ENCODE measurements at places on chromosomes 5 and 9. TPM values are rescaled to one million over a fixed set of nuclear protein-coding genes. Genes with fewer than 3 reads are reported as not detected.

The CEP72 gene
- polyA plus RNA-seq = 5.9 TPM

The FOXD4L5 gene
- 0.06 TPM for polyA plus RNA-seq

The CYLC2 gene
- not detected for polyA plus RNA-seq

The GPR150 gene
- not detected for polyA plus RNA-seq

The SLF1 gene
- polyA plus RNA-seq = 19.7 TPM

The PPIC gene
- not detected for polyA plus RNA-seq

The BICD2 gene
- 22.4 TPM for polyA plus RNA-seq

The CSF2 gene
- polyA plus RNA-seq = not detected

The DIPK1B gene
- polyA plus RNA-seq = 78.7 TPM

The CDC20B gene
- polyA plus RNA-seq = 0.28 TPM

The TMEM252 gene
- not detected for polyA plus RNA-seq

The SMIM33 gene
- not detected for polyA plus RNA-seq

The ROPN1L gene
- polyA plus RNA-seq = 4.3 TPM

The KIF20A gene
- 2.1 TPM for polyA plus RNA-seq

The TAF11L4 gene
- polyA plus RNA-seq = not detected

The CDX1 gene
- not detected for polyA plus RNA-seq

The PLCXD3 gene
- polyA plus RNA-seq = 6.6 TPM

The ATOX1 gene
- 79.9 TPM for polyA plus RNA-seq

The SLC46A2 gene
- not detected for polyA plus RNA-seq

The SURF2 gene
- 36.4 TPM for polyA plus RNA-seq

The GABRG2 gene
- 33.4 TPM for polyA plus RNA-seq

The C5orf58 gene
- not detected for polyA plus RNA-seq

The DRD1 gene
- polyA plus RNA-seq = 0.72 TPM

The C5 gene
- 1.5 TPM for polyA plus RNA-seq

The DNAH5 gene
- polyA plus RNA-seq = 12.8 TPM

The SPATA31D4 gene
- not detected for polyA plus RNA-seq

The TXNDC8 gene
- not detected for polyA plus RNA-seq

The FASTKD3 gene
- polyA plus RNA-seq = 27.8 TPM

The EPB41L4A gene
- polyA plus RNA-seq = 7.4 TPM

The PTTG1 gene
- 42.6 TPM for polyA plus RNA-seq

The ANKH gene
- 9.9 TPM for polyA plus RNA-seq

The SLC36A2 gene
- polyA plus RNA-seq = not detected

The PPP2R2B gene
- polyA plus RNA-seq = 250 TPM

The STOM gene
- not detected for polyA plus RNA-seq

The GGTA1 gene
- not detected for polyA plus RNA-seq

The PCDHGA8 gene
- polyA plus RNA-seq = 0.19 TPM

The CCNI2 gene
- polyA plus RNA-seq = not detected

The OR1Q1 gene
- polyA plus RNA-seq = not detected

The PPP3R2 gene
- polyA plus RNA-seq = not detected

The SHOC1 gene
- polyA plus RNA-seq = not detected

The SUSD3 gene
- polyA plus RNA-seq = not detected
